ENCODE measurements at places on chromosomes 16 and 17. TPM values are rescaled to one million over a fixed set of nuclear protein-coding genes. Genes with fewer than 3 reads are reported as not detected.

- DNase-seq, result peak; percentile 41
These were observed 32.0 kb downstream of the SCPEP1 start for GRCh38 chr17:57009737-57010445.

- DNase-seq, result no peak
These were observed 27.2 kb upstream of the IL17C start for GRCh38 chr16:88610909-88611812.

- no peak for DNase-seq
These were observed 30.3 kb upstream of the CDC42EP4 start for GRCh38 chr17:73342050-73342522.

- no peak for DNase-seq
These were observed 72.2 kb upstream of the CREBBP start for GRCh38 chr16:3952737-3953131.

DNA sequence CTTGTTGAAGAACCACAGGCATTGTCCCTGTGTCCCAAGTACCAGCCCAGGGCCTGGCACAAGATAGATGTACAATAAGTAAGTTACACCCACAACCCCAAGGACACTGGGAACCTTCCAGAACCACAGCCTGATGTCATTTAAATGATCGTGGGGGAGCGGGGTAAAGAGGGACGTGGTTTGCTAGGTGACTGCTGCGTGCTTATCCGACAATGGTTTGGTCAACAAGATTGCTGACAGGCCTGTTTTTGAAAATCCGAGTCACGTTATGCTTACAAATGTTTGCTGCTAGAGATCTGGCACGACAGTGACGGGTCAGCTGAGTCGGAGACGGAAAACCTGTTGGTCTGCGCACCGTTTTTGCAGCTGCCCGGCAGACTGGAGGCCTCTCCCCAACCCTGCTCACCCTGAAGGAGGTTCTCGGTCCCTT, 22.8 kb downstream of the COTL1 start:
- no peak for DNase-seq

GRCh38 chr16:78376452-78376851, 277.0 kb downstream of the WWOX start:
- no peak for DNase-seq

DNA sequence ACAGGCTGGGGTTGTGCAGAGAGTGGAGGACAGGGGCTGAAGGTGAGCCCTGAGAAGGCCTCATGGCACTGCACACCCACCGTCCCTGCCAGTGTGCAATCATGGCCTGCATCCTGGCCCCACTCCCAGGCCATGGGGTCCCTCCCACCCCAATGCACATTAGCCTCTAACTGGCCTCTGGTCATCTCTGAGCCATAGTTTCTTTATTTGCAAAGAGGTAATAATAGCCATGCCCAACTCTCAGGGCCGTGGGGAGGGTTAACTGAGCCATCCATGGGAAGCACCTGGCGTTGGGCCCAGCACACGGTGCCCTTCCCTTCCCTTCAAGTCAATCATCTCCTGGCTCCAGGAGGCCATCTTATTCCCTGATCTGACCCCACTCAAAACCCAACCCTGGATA, 10.8 kb upstream of the ITGA3 start:
- DNase-seq, result no peak

DNA sequence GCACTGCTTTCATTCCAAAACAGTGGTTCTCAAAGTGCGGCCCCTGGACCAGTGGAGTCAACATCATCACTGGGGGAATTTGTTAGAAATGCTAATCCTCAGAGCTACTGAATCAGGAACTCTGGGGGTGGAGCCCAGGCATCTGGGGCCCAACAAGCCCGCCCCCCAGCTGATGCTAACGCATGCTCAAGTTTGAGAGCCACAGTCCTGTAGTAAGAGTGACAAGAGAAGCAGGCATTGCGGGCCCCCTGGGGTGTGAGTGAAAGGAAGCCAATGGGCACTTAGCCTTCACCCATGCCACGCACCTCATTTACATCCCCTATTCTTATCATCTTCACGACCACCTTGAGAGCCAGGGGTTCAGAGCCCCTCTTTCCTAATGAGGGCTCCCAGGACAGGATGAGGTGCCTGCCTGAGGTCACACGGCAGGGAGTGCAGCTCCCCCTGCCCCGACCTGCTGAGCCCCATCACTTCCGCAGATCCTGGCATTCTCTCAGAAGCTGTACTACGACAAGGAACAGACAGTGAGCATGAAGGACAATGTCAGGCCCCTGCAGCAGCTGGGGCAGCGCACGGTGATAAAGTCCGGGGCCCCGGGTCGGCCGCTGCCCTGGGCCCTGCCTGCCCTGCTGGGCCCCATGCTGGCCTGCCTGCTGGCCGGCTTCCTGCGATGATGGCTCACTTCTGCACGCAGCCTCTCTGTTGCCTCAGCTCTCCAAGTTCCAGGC, 9.1 kb downstream of the CA4 start:
- no peak for DNase-seq

DNA sequence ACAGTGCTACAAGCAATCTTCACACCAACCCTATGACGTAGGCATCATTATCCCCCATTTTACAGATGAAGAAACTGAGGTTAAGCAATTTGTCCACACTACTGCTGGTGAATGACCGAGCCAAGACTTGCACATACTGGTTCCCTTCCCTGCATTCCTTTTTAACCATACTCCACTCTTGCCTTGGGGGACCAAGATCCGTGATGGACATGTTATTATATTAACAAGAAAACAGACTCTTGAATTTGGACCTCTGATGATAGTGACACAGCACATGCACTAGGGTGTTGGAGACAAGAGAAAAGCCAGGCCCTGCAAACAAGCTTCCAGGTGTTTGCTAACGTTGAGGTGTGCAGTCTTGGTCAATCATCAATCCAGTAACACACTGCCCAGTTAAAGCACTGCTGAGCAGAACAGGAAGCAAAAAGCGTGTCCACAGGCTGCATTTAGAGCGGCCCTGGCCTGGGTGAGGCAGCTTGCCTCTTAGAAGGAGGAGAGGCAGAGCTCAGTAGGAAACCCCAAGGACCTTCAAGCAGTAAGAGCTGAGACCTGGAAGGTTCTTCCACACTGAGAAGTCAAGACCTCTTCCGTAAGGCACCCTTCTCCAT, 36.7 kb downstream of the HNF1B start:
- DNase-seq, result no peak

DNA sequence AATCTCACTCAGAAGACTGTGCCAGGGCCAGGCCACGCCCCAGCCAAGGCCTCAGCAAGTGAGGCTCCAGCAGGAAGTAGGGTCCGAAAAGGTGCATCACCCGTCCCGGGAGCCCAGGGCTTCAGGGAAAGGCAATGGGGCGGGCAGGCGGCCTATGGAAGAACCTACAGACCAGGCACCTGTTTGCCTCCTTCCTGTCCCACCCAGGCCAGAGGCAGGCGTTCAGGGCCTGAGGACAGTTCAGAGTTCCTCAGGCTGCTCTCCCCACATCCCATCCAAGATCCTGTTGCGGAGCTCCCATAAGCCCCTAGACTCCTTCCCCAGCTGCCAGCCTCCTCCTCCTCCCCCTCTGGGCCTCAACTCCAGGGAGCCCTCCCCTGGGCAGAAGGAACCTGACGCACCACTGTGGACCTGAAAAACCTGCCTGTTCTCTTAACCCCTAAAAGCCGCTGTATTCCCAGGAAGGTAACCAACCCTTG, 2.3 kb downstream of the CLUH start:
- DNase-seq, result no peak

DNA sequence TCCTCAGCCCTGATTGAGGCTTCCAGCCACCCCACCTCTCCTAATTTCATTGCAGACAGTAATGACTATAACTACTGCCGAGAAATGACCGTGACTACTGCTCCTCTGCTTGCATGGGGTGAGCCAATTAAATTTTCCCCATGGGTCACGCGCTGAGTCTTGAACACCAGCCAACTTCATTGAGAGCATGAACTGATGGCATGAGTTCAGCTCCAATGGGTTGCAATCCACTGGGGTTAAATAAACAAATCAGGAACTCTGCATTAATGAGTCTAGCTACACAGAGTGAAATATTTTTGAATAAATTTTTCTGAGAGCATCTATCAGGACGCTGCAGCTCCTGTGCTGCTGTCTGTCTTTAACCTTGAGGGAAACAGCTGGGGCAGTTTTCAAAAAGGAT, 61.6 kb upstream of the CLEC3A start:
- no peak for DNase-seq

- no peak for DNase-seq
These were observed 157.7 kb upstream of the CDH11 start for GRCh38 chr16:65279576-65279975.

DNA sequence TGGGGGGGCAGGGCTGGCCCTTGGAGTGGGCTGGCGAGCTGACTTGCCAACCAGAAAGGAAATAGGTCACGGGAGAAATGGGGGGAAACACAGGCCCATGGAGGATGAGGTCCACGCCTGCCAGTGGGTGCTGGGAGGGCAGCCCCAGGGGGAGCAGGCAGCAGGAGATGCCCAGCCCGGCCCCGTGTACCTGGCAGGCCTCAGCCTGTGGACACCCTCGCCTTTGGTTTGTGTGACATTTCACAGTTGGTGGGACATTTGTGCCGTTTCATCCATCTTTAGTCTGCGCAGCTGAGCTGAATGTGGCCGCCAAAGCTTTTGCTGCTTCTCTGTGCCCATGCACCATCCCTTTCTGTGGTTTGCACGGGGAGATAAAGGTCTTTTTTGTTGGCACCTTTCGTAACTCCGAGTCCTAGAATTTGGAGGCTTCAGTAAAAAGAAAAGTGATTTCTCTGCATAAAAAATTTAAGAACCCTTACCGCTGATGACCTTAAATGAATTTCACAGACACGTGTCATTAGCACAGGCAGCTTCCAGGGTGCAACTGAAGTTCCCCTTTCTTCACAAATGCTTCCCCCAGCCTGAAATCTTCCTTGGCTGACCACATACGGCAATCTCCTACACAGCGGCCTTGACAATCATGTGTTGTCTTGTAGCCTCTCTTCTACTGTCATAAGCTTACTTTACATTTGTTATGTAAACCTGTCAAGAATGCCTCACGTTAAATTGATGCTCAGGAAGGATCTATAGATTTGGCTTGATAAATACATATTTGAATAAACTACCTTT, 193.6 kb downstream of the RPTOR start:
- DNase-seq, result no peak

DNA sequence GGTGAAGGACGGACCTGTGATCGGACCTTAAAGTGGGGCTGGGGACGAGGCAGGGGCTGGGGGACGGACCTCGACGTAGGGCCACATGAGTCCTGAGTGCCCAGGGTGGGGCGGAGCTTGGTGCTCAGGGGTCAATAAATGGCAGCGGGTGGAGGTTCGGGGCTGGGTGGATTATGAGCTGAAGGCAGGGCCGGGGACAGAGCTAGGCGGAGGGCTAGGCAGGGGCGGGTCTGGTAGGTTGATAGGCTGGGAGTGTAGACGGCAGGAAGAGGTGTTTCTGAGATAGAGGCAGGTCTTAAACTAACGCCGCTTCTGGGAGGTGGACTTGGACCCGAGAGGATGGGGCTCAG, 733 bp downstream of the CHRNB1 start:
- peak; percentile 19 for DNase-seq

GRCh38 chr17:57243171-57243622, 13.1 kb upstream of the MSI2 start:
- peak; percentile 81 for DNase-seq

DNA sequence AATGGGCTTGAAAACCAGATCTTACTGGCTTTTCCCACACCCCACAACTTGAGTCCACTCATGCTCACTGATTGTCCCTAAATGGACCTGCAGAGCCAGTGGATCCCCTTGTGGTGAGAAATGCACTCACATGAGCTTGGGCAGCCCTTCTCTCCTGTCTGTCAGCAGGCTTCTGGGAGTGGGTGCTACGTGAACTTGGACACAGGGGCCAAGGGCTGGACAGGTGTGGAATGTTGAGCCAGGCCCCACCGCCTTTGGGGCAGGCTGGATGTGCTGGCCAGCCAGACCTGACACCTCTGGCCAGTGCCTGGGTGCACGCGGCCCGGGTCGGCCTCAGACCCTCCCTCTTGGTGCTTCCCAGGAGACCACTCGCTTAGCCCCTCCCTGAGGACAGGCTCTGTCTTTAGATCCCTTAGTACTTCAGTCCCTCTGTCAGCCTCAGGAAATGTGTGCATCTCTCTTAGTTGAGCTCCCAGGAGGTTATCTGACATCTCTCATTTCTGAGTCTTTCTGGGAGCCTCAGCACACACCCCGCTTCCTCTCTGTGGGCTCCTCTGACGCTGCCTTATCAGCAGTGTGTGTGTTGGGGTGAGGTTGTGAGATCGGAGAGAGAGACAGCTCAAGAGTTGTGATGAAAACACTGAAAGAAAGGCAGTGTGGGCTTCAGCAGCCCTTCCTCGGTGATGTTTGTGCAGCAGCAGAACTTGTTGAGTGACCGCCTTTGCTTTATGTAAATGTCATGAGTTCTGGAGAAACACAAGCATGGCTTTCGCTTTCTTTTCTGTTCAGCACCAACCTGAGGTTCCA, 117.0 kb downstream of the RAB11FIP4 start:
- DNase-seq, result peak; percentile 88

GRCh38 chr17:10738521-10739258, 8.9 kb upstream of the TMEM220 start:
- no peak for DNase-seq

The ZNF764 gene
- total RNA-seq, result 15.7 TPM

The MFAP4 gene
- total RNA-seq, result not detected

The CCL13 gene
- not detected for total RNA-seq

The KRTAP16-1 gene
- not detected for total RNA-seq

The ASIC2 gene
- total RNA-seq, result not detected

The CIBAR2 gene
- total RNA-seq, result not detected
